Head of caudate nucleus (tissue), 42 donors: ENCODE measurements at places on chromosomes 5 and 9.
A peak's percentile ranks its signal among the peaks of the same experiment; 100 is the strongest.

GRCh38 chr9:20513126-20513913 lies 109.0 kb downstream of the MLLT3 start:
- DNase-seq: no peak

GRCh38 chr5:158456756-158457155 lies 597.8 kb upstream of the CLINT1 start:
- DNase-seq: no peak

- no peak for DNase-seq
Observed at GRCh38 chr9:1870915-1871314, 144.2 kb upstream of the SMARCA2 start.

GRCh38 chr5:431001-431710 lies 11.8 kb upstream of the EXOC3 start:
- no peak for DNase-seq

DNA sequence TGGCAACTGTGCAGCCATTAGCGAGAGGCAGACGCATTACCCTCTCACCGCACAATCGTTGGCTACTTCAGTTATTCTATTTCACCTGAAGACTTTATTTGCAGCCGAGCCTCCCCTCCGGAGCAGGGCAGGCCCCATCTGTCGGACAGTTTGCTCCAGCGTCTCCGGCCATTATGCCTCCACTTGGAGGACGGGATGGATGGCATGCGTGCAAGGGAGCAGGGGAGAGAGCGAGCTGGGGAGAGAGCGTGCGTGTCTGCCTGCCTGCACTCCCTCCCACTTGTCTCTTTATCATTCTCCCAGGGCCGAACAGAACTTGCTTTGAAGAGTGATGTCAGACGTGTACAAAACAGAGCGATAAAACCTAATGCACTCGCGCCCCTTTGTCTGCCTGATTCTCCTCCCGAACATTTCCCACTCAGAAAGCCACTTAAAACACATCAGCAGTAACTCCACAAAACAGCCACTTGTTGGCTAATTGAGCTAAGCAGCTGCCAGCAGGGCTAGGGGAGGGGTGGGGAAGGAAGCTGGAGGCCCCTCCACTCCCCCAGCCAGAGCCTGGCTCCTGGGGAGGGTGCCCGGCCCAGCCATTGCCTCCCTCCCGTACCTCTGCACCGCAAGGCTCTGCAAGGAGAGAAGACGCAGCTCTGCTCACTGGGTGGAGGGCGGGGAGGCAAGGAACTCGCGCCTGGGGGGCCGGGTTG lies 43.4 kb upstream of the FUBP3 start:
- peak; percentile 40 for DNase-seq
